Activated T-cell treated with anti-CD3 and anti-CD28 coated beads, Interleukin-2, amount 50 U/mL, for 72 hours (primary cell): ENCODE measurements at places on chromosomes 5 and 9.

GRCh38 chr5:72441862-72442540, 65.2 kb downstream of the ZNF366 start:
- DNase-seq: no peak

DNA sequence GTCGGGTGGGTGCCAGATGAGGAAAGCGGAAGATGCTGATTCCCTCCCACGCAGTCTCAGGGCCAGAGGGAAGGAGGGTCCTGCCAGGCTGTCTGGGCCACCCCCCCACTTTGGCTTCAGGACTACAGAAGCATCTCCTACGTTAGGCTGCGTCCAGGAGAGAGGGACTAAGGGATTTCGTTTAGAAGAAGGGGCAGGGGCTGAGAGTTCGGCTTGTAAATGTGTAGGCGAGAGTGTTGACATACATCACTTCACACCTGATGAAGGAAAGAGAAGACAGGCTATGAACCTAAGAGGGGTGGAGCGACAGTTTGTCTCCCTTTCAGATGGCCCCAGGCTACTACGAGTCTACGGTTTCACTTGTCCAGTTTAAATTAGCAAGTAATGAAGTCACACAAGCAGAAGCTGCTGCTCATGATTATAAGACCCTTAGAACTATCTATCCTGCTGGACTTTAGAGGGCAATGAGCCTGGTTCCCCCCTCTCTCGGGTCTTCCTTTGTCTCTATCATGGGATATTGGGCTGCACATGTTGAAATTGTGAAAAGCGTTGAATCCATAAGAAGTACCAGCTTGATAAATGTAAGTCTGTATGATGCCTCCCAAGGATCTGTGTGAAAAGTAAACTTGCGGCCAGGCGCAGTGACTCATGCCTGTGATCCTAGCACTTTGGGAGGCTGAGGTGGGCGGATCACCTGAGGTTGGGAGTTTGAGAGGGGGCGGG, 193.0 kb downstream of the AOPEP start:
- no peak for DNase-seq

DNA sequence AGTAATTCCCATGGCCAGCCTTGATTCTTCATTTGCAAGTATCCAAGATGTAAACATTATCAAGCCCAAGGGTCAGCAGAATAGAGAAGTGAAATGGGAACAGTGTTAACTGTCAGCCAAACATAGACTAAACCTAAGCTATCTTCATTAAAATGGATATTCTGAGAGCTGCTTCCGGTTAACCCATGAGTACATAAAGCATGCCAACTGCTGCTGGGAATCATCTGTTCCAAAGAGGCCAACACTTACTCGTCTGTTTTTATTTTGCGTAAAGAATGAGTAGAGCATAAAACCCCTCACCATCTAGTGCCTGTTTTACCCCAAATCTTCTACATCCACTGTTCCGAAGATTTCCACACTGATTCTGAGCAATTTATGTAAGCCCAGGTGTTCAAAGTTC, 257.6 kb downstream of the GLIS3 start:
- DNase-seq: no peak

- no peak for DNase-seq
Observed at GRCh38 chr5:92337772-92338234, 954.7 kb upstream of the ARRDC3 start.
